Activated CD4-positive, alpha-beta memory T cell treated with anti-CD3 and anti-CD28 coated beads, Interleukin-2, amount 10 ng/mL, durations not matched to agents 7 days and 5 days (primary cell): ENCODE measurements at places on chromosomes 12 and 14. TPM values are rescaled to one million over a fixed set of nuclear protein-coding genes. Genes with fewer than 3 reads are reported as not detected.

EMP1 gene
- total RNA-seq = 90.4 TPM

TAS2R13 gene
- total RNA-seq = 0.25 TPM

TFCP2 gene
- total RNA-seq = 34.3 TPM

GPRC5D gene
- total RNA-seq = 0.73 TPM

RDH12 gene
- not detected for total RNA-seq
